ENCODE measurements at places on chromosomes 4 and X.

DNA sequence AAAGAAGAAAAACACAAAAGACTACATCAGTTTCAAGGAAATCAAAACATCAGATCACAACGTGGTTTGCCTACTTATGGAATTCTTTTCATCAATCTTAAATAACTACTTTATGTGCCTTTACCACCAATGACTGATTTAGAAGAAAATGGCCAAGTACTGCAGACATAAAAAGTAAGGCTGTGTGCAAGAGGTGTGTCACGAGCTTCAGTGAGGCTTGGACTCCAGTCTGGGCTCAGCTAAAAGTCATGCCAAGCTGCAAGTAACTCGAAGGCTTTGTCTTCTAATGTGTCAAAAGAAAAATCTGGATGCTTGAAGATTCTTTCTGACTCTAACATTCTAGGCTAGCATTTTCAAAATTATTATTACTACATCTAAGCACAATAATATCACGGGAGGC lies 17.0 kb downstream of the PRSS12 start:
- DNase-seq = no peak

DNA sequence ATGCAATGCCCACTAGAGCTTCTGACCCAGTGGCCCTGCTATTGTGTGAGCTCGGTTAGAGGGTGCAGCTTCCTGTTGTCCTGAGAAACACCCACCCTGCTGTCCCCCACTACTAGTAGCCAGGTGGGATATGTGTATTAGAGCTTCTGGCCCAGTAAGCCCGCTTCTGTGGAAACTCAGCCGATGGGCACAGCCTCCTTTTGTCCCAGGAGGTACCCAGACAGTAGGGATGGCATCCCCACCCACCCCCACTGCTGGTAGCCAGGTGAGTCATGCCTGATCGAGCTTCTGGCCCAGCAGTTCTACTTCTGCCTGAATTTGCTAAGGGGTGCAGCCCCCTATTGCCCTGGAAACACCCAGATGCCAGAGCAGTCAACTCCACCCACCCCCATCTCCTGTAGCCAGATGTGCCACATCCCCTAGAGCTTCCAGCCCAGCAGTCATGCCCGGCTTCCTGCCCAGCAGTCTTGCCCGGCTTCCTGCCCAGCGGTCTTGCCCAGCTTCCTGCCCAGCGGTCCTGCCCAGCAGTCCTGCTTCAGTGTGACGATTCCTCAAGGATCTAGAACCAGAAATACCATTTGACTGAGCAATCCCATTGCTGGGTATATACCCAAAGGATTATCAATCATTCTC lies 162.7 kb upstream of the KLF8 start:
- DNase-seq = no peak

DNA sequence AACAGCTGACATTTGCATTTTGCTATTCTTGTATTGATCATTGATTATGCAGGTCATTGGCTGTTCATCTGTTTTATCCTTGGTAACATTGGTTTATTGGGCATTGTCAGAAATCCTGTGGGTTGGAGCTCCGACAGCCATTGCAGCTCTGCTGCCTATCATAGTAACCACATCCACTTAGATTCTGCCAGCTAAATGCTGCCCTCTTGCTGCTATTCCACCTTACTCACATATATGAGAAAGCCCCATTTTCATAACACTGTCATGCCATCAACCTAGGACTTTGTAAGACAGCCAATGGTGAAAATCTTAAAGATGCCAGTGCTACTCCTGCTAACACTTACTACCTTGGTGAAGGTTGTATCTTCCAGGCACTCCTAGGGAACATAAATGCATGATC lies 187.3 kb upstream of the CXCL13 start:
- no peak for DNase-seq

DNA sequence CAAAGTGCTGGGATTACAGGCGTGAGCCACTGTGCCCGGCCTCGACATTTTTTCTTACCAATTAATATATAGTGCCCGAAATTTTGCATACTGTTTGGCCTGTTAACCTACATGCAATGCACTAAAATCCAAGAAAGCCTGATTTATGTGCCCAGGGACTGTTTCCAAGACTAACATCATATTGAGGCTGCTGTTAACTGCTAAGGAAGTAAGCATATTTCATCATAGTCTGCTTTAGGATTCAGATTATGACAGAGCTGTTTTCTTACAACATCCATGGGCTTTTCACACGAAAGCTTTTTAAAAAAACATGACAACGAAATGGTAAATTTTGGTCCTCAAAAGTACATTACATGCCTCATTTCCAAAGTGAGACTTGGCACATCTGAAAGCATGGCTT lies 84.4 kb downstream of the STOX2 start:
- DNase-seq = no peak

GRCh38 chr4:2666722-2667247 lies 89.4 kb downstream of the TNIP2 start:
- no peak for DNase-seq

All from bone marrow (tissue), 2 donors.